CD8-positive, alpha-beta memory T cell (primary cell): ENCODE measurements at places on chromosomes 13 and 19.

DNA sequence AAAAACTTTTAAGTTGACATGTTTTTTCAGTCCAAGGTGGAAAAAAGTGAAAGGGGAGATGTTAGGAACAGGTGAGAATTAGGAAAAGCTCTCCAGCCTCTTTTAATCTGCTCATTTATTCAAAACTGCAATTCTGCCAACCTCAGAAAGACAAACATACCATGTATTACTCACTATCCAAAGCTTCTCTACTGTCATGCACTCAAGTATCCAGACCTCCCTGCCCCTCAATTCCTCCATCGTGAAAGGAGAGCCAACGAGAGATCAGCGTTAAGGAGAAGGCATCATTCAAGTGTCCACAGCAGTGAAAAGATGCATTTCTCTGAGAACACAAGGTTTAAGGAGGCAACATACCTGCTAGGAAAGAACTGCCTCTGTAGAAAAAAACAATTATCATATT lies 24.5 kb downstream of the DIAPH3 start:
- no peak for DNase-seq

- DNase-seq, result peak; percentile 77
Measured at GRCh38 chr13:91347996-91348905, 764 bp downstream of the MIR17HG start.

DNA sequence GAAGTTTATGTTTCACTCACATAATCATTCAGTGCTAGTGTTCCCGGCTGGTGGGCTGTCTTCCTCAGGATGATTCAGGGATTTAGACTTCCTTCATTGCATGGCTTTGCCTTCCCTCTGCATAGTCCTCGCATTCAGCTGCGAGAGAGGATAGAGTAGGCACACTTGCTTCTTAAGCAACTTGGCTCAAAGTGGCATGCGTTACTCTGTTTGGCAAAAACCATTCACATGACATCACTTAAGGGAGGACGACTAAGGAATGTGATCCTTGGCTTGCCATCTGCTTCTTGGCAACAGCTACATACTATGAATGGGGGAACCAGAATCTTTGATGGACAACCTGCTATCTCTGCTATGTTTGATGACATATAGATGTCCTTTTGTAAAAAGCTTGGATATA lies 359.3 kb downstream of the TDRD3 start:
- no peak for DNase-seq

DNA sequence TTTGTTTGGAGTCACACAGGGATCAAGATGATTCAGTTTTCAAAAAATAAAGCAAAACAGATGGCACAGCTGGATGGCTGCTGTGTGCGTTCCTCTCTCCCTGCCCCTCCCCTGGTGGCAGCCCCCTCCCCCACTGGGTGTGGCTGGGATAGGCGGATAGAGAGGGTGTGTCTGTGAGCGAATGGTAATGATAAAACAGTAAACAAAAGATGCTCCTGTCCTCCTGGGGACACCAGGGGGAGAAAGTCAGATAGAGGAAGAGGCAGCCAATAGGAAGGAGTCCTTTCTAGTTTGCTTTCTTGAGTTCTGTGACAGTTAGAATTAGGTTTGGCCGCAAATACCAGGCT lies 6.5 kb downstream of the TMEM255B start:
- DNase-seq, result no peak
